Thyroid gland (tissue), 4 donors: ENCODE measurements at places on chromosomes 7 and 10. TPM values are rescaled to one million over a fixed set of nuclear protein-coding genes. Genes with fewer than 3 reads are reported as not detected.

DNA sequence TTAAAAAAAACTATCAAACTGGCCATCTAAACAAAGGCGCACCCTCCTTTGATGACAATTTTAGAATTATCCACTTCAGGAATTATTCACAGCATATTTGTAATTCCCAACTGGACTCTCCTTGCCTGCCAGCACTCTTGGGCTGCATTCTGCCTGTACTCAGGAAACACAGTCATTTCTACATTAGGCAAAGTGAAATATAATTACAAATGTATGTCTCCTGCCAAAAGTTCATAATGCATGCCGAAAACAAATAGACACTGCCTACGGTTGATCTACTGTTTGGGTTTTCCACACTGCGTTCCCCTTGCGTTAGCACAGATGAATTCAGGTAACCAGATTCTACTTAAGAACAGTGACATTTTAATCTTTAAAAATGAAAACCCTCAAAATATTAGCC, 1.9 kb downstream of the HGF start:
- no peak for DNase-seq

DNA sequence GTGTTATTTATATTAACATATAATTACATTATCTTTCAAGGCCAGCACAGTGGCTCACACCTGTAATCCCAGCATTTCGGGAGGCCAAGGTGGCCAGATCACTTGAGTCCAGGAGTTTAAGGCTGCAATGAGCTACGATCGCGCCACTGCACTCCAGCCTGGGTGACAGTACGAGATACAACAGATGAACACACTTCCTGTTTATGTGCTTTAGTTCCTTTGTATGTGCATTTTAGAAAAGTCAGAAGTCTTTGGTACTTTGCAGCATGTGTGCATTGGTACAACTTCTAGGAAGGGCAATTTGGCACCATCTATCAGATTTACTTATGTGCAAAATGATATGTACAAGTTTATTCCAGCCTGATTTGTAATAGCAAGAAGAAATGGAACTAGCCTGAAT, 13.3 kb downstream of the SLC35G1 start:
- DNase-seq, result no peak

GRCh38 chr7:130878785-130879184, 144.8 kb upstream of the KLF14 start:
- DNase-seq, result no peak

ZNF804B gene
- total RNA-seq, result 49.1 TPM

HTR7 gene
- not detected for total RNA-seq
